ENCODE measurements at places on chromosomes 6 and 20. TPM values are rescaled to one million over a fixed set of nuclear protein-coding genes. Genes with fewer than 3 reads are reported as not detected.

- DNase-seq: no peak
These were observed 30.0 kb downstream of the VSTM2L start for GRCh38 chr20:37932919-37933318.

DNA sequence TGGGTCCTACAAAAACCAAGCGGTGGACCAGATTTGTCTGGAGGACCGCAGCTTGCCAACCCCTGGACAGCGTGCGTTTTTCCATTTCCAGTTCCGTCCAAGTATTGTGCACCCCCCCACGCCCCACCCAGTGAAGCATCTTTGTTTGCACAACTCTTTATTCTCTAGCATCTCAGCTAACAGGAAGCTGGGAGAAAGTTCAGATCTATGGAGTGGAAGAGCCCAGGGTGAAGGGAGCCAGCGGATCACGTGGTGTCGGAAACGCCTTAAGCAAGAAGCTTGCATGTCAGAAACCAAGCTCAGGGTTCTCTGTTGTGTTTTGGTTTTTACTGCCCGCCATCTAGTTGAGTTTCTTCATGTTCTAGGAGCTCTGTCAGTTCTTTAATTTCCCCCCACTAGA lies 29.9 kb downstream of the ARID1B start:
- no peak for DNase-seq

DZANK1 gene
- 0.32 TPM for total RNA-seq

POPDC3 gene
- total RNA-seq: 129 TPM

GJA10 gene
- not detected for total RNA-seq

CTCFL gene
- not detected for total RNA-seq

- peak; percentile 48 for DNase-seq
These were observed 47.9 kb downstream of the HMGN3 start for GRCh38 chr6:79186564-79186963.

DNA sequence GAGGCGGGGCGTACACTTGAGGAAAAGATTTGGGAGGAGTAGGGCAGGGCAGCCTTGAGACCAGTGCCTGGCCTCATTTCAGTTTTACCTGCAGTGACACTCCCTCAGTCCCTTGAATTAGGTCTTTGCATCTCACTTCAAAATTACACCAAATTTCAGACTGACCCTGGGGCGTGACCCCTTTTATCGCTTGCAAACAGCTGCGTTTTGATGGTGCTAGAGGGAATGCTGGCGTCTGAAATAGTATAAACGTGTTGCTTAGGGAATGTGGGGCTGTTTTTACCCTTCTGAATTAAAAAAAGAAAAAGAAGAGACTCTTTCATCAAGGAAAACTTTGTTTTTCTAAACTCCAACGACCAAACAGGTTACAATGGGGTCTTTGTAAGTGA lies 21.0 kb downstream of the COL9A1 start:
- DNase-seq: no peak

- DNase-seq: no peak
These were observed 461.6 kb downstream of the ADGRB3 start for GRCh38 chr6:69096681-69097080.

GRCh38 chr6:1908784-1909183 lies 299.1 kb downstream of the FOXC1 start:
- no peak for DNase-seq
